ENCODE measurements at places on chromosomes 6 and 20. TPM values are rescaled to one million over a fixed set of nuclear protein-coding genes. Genes with fewer than 3 reads are reported as not detected.

- peak; percentile 32 for DNase-seq
Observed at GRCh38 chr6:18260448-18261106, 3.8 kb downstream of the DEK start.

The TCP11 gene
- not detected for total RNA-seq

The ENPP1 gene
- total RNA-seq, result 0.53 TPM

DNA sequence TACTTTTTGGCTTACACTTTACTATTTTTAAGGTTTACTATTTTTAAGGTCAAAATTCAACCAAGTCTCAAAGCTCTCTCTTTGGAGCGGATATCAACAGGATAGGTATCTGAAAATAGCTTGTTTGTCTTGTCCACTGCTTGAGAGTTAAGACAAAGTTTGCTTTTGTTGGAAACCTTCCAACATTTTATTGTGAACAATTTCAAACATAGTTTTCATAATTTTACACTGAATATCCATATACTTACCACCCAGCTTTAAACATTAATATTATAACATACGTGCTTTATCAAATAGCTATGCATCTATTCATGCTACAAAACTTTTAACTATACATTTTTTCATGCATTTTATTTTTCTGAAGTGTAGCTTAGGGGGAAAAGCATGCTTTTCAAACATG is 109.9 kb downstream of the FYN start:
- no peak for DNase-seq

The ATP6V1G2 gene
- total RNA-seq, result 4.1 TPM

GRCh38 chr20:24949756-24950127 is 673 bp downstream of the CST7 start:
- peak; percentile 33 for DNase-seq
